ENCODE measurements at places on chromosomes 1 and 21. TPM values are rescaled to one million over a fixed set of nuclear protein-coding genes. Genes with fewer than 3 reads are reported as not detected.

DNA sequence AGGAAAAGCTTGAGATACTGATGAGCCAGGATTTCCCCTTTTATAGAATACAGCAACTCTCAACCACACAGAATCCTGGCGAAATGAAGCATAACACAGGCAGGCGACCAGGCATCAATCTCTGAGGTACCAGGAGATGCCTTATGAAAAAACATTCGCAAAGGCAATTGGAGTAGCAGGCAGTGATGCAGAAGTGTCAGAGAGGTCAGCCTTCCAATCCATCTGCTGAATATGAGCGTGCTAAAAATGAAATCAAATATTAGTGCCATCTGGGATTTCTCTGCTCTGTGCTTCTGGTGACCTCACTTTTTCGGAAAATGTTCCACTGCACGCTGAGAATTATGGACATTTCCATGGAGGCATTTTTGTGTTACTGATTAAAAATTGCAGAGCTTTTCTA lies 258.8 kb downstream of the VAV3 start:
- DNase-seq = no peak

DNA sequence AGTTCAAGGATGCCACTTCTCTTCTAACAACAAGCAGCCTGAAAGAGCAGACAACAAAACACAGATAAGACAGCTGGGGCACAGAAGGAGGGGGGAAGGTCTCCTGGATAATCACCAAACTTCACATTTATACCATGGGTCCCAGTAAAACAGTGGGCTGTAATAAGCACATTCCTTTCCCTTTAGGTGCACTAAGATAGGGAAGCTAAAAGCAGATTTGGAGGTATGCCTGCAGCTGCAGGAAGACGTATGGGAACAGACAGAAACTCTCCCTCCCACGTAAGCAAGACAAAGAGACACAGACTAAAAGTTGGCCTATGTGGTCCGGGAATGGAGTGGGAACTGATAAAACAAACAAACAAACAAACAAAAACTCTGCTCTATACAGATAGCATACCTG lies 612.1 kb downstream of the MRPL39 start:
- DNase-seq = no peak

- DNase-seq = no peak
These were observed 529.5 kb downstream of the COL11A1 start for GRCh38 chr1:102578804-102579203.

- DNase-seq = no peak
These were observed 2.9 kb upstream of the DIP2A start for GRCh38 chr21:46455575-46456385.

DNA sequence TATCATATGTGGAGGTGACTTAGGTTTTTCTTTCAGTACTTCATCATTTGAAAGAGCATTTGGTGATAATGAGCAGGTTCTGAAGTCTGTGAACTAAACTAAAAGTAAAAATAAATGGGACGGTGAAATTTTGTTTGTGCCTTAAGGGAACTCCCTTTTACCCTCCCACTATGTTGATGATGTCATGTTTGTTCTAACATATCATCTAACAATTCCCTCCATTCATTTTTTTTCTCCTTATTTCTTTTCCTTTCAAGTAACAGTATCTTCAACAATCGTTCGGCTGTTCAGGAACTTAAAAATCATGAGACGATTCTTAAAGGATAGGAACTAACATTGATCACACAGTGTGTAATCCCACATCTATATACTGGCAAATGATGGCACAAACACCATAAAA lies 30.0 kb upstream of the IRF2BP2 start:
- DNase-seq = no peak

DNA sequence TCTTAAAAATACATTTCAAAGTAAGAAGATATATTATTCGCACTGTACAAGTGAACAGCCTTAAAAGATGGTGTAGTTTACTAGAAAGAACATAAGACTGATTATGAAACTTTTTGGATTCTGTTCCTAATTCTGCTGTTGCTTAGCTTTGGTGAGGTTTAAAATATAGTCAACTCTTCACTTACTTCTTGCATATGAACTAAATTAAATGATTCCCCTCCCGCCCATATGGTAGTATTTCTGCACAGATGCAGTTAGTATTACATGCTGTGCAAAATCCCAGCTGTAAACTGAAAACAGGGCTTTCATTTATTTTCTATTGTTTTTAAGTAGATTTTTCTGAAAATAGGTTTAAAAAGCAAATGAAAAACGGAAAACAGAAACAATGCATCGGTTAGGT lies 345.4 kb upstream of the NCAM2 start:
- DNase-seq = no peak

PRDM2 gene
- 8.5 TPM for total RNA-seq

TEX38 gene
- 0.20 TPM for total RNA-seq
